ENCODE measurements at places on chromosomes 13 and 19. TPM values are rescaled to one million over a fixed set of nuclear protein-coding genes. Genes with fewer than 3 reads are reported as not detected.
A peak's percentile ranks its signal among the peaks of the same experiment; 100 is the strongest.

Gene SIGLEC9
- total RNA-seq: 0.36 TPM

Gene ATP1A3
- 3.2 TPM for total RNA-seq

Gene ZNF160
- total RNA-seq: 45.5 TPM

Gene SYNGR4
- total RNA-seq: not detected

Gene ACP5
- 13.4 TPM for total RNA-seq

Gene ELANE
- total RNA-seq: not detected

Gene FAM216B
- not detected for total RNA-seq

Gene LILRA2
- 0.91 TPM for total RNA-seq

Gene CXCL17
- total RNA-seq: not detected

Gene LIM2
- not detected for total RNA-seq

Gene MCEMP1
- total RNA-seq: 0.38 TPM

Gene SPRY2
- total RNA-seq: 0.45 TPM

Gene HIPK4
- total RNA-seq: 0.11 TPM

Gene OR10H1
- not detected for total RNA-seq

- no peak for DNase-seq
Observed at GRCh38 chr19:50933640-50934039, 19.2 kb downstream of the KLK5 start.

- DNase-seq: no peak
Observed at GRCh38 chr13:107738004-107738403, 477.3 kb downstream of the LIG4 start.

- no peak for DNase-seq
Observed at GRCh38 chr19:1312767-1313694, 27.4 kb downstream of the EFNA2 start.

DNA sequence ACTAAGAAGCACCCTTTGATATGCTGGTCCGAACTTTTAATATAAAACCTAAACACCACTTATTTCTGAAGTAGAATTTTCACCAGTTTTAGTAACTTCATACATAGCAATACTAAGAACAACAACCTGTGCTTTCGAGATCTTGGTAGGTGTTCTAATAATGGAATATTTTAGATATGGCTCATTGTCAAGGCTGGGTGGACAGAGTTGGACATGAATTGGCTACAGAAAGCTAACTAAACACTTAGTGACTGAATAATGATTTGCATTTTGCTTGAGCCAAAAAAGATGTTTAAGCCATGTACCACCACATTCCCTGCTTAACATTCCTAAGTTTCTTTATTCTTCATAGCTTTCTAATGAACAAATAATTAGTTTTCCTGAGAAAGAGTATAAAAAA lies 344.3 kb upstream of the SGCG start:
- DNase-seq: no peak

- no peak for DNase-seq
Observed at GRCh38 chr19:58354478-58355030, 1.3 kb upstream of the A1BG start.

DNA sequence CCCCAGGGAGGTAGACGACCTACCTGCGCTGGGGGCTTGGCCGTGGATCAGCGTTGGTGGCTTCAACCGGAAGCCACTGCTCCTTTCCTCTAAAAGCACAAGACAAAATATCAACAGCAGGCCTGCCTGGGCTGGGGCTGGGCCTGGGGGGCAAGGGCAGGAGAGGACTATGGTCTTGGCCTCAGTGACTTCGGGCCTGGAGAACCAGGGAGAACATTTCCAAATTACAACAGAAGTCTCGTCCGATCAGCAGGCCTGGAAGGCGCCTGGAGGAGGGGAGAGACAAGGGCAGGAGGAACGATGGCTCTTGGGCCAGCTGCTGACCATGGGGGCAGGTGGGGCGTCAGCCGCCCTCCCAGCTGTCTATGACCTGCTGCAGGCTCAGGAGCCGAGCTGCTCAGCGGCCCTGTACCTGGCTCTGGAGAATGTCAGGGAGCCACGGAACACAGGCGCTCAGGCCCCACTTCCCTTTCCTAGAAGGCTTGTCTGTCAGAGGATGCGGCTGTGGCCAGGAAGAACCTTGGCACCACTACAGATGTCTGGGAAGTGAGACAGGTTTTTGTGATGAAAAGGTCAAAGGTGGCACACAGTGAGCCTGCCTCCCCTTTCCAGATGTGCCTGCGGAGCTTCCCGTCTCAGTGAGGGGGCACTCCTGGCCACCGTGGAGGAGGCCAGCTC lies 19.5 kb downstream of the CAPS start:
- DNase-seq: no peak

- no peak for DNase-seq
Observed at GRCh38 chr19:690203-690602, 5.0 kb downstream of the PRSS57 start.

DNA sequence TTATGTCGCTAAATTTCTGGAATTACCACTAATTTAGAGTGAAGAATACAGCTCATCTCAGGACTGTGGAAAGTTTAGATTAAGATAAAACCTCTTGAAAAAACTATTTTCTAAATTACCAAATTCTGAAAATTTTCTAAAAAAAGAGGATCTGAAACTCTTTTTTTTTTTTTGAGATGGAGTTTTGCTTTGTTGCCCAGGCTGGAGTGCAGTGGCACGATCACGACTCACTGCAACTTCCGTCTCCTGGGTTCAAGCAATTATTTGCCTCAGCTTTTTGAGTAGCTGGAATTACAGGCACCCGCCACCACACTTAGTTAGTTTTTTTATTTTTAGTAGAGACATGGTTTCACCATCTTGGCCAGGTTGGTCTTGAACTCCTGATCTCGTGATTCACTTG lies 16.6 kb upstream of the ZNF253 start:
- DNase-seq: no peak

- DNase-seq: no peak
Observed at GRCh38 chr13:33271759-33272158, 13.8 kb downstream of the STARD13 start.

DNA sequence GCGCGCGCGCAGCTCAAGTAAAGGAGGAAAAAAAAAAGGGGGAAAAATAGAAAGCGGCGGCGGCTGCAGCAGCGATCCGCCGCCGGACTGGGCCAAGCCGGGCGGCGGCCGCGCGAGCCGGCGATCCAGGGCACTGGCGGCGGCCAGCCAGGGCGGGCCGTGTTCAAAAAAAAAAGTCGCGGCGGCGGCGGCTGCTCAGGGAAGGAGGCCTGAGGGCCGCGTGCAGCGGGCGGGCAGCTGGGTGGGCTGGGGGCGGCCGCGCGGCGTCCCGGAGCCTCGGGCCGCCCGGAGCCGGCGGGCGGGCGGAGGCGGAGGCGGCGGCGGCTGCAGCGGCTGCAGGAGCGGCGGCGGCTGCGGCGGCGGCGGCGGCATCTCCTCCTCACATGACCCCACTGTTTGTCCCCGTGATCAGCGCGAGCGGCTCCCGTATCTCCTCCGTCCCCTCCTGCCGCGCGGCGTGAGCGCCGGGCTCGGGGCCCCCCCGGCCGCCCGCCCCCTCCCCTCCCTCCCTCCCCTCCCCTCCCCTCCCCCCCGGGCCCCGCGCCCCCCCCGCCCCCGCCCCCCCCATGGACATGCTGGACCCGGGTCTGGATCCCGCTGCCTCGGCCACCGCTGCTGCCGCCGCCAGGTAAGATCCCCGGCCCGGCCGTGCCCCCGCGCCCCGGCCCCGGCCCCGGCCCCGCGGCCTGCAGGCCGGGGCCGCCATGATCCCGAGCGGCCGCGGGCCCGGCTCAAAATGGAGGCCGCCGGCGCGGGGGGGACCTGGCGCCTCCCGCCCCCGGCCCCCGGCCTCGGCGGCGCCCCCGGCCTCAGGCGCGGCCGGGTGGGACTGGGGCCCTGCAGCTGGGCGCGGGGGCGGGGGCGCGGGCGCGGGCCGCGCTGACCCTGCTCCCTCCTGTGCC lies at the start of gene USF2:
USF2 (plus strand) TSS at position 427 of the 902 bp plus-strand sequence; CDS start at position 567, 140 bp downstream.
- DNase-seq: peak; percentile 51

DNA sequence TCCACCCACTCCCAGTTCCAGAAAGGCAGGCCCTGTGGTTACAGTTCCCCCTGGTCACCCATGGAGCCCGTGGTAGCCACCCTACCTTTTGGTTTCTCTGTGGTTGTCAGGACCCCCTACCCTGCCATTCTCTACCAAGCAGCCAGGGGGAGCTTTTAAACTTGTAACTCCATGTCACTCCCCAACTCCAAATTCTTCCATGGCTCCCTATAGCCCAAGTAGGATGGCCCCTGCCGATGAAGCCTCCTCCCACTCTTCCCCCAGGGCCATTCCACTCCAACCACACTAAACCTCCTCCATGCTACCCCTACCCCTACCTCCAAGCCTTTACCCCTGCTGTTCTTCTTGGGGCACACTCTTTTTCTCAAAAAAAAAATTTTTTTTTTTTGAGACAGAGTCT lies 2.2 kb downstream of the S1PR2 start:
- DNase-seq: no peak

DNA sequence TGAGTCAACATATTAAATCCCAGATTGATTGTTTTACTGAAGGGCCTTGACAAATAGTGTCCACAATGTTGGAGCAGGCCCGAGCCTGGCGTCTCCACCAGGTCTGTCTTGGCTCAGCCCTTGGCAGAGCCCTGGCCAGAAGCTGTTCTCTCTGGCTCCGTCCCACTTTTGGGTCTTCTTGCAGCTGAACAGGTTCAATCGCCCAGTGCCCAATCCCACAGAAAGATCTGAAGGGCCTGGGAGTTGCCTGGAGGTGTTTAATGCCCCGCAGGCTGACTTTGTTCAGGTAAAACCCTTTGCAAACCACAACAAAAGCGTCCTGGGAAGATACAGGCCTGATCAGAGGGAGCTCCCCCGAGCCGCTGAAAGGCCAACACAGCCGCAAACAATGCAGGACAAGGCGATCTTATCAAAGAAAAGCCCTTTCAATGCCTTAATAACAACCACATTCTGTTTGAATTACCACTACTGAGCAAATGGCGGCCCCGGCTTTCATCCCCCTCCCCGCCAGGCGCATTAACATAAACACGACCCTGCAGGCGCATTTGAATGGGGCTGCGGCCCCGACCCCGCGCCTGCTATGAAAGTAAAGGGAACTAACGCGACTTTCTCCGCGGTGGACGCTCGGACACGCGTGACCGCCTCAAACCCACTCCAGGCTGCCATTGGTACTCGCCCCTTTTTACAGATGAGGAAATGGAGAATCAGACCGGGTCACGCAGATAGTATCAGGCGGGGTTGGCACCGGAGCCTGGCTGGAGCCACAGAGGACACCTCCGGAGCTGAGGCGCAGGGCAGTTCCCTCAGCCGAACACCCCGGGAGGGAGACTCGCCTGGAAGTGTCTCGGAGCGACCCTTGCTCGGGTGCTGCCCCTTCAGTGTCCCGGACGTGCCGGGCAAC lies 3.1 kb downstream of the CDX2 start:
- DNase-seq: no peak

- peak; percentile 93 for DNase-seq
Observed at GRCh38 chr19:16368385-16369305, 44.0 kb downstream of the KLF2 start.

GRCh38 chr19:10124429-10124828 lies 4.7 kb upstream of the EIF3G start:
- DNase-seq: no peak

- no peak for DNase-seq
Observed at GRCh38 chr13:65830411-65831205, 1399.5 kb downstream of the PCDH9 start.

GRCh38 chr19:2529473-2529918 lies 53.6 kb downstream of the GADD45B start:
- DNase-seq: no peak

DNA sequence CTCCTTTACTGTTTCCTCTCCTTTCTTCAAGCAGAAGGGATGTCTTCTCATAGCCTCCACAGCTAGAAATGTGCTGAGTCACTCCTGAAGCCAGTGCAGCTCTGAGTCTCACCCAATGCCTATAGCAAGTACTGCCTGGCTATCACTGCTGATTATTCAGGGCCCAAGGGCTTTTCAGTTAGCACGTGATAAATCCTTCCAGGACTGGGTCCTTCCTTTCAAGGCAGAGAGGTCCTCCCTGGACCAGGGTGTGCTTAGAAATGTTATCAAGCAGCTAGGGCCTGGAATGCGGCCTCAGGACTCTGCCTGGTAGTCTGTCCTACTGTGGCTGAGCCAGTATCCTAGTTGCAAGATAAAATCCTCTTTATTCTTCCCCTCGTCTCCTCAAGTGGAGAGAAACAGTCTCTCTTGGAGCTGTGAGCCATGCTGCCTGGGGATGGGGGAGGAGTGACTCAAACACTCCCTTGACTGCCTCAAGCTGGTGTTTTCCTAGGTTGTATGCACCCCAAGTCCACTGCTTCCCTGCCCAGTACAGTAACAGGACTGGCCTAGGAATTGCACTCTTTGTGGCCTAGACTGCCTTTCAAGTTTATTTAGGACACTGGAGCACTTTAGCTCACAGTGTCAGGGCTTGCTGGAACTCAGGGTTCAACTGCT lies 198.7 kb upstream of the SERP2 start:
- DNase-seq: no peak

- no peak for DNase-seq
Observed at GRCh38 chr13:49304763-49305700, 57.3 kb downstream of the CDADC1 start.

GRCh38 chr13:105519771-105520170 lies 1015.7 kb downstream of the EFNB2 start:
- DNase-seq: no peak

- DNase-seq: no peak
Observed at GRCh38 chr13:112078216-112078615, 11.3 kb downstream of the SOX1 start.

GRCh38 chr13:20814224-20814910 lies 40.6 kb upstream of the EEF1AKMT1 start:
- DNase-seq: no peak

- no peak for DNase-seq
Observed at GRCh38 chr19:35889370-35890112, 10.8 kb downstream of the NFKBID start.

GRCh38 chr19:2555422-2556220 lies 79.7 kb downstream of the GADD45B start:
- no peak for DNase-seq

DNA sequence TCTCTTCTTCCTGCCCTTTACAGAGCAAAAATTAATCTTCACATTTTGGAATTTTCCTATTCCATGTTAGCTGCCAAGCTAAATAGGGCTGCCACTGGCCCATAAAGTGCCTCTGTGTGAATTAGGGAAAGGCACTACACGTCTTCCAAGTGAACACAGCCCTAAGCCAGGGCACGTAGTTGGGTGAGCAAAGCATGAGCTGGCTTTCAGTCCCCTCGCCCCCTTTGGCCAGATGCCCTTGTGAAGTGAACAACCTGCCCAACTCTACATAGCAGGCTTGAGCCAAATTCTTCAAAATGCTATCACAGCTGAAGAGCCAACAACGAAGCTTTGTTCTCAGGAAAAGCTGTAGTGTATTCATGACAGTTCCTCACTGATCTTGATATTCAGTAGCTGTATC lies 213.1 kb downstream of the OXGR1 start:
- no peak for DNase-seq

DNA sequence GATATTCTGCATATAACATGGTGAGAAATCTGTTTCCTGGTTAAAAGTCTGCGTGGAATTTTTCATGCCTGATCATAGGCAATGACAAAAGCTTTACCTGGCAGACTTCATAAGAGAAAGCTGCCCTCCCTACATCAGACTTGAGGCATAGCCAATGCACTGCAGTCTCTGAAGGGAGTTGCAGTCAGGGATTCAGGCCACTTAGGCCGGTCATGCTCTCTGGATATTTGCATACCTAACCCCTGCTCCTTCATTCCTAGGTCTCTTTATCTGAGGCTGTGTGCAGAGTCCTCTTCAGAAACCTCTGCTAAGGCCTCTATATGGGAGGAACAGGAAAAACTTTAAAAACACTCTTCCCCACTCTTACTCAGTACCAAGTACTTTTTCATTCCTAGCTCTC lies 287.4 kb downstream of the PCDH17 start:
- no peak for DNase-seq
